ENCODE measurements at places on chromosomes 2 and 18.

GRCh38 chr2:144162652-144163051 lies 357.3 kb downstream of the ZEB2 start:
- DNase-seq = no peak

DNA sequence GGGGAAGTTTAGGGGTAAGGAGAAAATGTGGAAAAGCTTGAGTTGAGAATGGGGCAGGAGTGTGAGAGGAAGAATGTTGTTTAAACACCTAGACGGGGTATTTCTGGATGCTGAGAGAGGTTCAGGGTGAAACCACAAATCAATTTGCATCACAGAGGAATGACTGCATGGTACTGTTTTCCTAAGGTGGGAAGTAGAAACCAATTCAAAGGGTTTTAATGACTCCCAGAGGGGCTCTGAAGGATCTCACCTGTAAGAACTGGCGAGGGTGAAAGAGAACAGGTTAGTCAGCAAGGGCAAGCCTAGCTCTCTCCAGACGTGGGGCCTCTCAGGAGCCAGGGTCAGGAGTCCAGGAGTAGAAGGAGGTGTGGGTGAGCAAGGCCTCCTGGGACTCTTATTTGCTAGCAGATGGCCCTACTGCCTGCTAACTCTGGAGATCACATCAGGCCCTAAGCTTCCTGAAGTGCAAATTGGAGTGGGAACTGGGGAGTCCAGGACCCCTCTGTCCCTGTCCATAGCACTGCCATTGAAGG lies 133.0 kb upstream of the CELF4 start:
- no peak for DNase-seq

GRCh38 chr2:15273452-15273851 lies 287.7 kb downstream of the NBAS start:
- no peak for DNase-seq

DNA sequence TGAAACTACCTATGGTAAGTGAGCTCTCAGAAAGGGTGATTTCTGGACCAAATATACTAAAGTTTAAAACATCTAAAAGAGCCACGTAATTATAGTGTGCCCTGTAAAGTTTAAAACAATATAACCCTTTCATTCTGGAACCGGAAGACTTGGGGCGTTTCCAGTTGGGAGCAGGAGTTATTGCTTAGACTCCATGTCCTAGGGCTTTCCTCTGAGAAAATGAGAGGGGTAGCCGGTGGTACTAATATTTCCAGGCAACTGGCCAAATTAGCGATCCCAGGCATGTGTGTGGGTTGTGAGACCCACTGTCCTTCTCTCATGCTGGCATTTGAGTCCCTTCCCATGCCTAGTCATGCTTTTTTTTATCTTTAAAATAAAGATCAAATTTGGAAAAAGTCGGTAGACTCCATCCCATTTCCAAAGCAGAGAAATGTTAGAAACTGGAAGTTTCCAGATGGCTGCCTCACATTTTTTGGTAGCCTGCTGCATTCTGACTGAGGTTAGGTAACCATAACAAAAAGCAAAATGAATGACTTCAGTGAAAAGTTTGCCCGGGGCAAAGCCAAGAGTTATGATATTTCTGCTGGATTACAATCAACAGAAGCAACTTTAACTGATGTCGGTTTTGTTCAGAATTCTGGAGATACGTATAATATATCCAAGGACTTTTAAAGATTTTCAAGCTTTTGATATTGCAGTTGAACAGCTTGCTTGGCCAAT lies 227.4 kb downstream of the SS18 start:
- no peak for DNase-seq

DNA sequence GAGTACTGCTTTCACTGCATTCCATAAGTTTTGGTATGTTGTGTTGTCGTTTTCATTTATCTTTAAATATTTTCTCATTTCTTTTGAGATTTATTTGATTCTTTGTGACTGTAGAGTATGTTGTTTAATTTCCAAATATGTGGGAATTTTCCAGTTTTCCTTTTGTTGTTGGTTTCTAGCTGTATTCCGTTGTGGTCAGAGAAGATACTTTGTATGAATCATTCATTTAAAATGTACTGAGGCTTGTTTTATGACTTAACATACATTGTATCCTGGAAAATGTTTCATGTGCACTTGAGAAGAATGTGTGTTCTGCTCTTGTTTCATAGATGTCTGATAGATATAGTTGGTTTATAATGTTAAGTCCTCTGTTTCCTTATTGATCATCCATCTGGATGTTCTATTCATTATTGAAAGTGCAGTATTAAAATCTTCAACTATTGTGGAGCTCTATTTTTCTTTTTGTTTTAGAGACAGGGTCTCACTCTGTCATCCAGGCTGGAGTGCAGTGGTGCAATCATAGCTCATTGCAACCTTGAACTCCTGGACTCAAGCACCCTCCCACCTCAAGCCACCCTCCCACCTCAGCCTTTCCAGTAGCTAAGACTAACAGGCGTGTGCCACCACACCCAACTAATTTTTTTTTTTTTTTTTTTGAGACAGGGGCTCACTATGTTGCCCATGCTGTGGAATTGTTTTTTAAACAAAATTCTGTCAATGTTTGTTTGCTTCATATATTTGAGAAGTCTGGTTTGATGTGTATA lies 96.8 kb downstream of the TAF4B start:
- no peak for DNase-seq

GRCh38 chr2:240821429-240821778 lies 1.4 kb upstream of the KIF1A start:
- no peak for DNase-seq

- no peak for DNase-seq
Observed at GRCh38 chr2:47437287-47437686, 34.3 kb downstream of the MSH2 start.

DNA sequence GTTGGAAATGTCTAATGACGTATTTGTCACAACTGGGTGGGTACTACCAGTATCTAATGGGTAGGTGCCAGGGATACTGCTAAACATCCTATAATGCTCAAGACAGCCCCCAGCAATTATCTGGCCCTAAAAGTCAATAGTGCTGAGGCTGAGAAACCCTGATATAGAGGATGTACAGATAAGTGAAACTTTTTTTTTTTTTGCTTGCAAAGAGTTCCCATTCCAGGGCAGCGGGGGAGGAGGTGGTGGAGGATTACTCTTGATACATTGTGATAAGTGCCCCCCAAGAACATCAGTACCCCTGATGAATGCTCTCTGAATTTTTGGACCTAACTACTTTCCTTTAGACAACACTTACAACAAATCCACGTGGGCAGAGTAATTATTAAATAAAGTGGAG lies 329.7 kb upstream of the SPRED2 start:
- DNase-seq = no peak

- DNase-seq = no peak
Observed at GRCh38 chr18:4987452-4988405, 209.3 kb downstream of the AKAIN1 start.

GRCh38 chr2:6499691-6500090 lies 366.0 kb downstream of the CMPK2 start:
- DNase-seq = no peak

GRCh38 chr2:45986509-45986908 lies 310.7 kb upstream of the EPAS1 start:
- no peak for DNase-seq

- no peak for DNase-seq
Observed at GRCh38 chr2:9638532-9638931, 7.7 kb upstream of the YWHAQ start.

- no peak for DNase-seq
Observed at GRCh38 chr2:70062270-70062669, 25.0 kb upstream of the PCBP1 start.

- no peak for DNase-seq
Observed at GRCh38 chr2:70233926-70234325, 14.5 kb downstream of the TIA1 start.

- DNase-seq = no peak
Observed at GRCh38 chr18:26304511-26304910, 78.3 kb downstream of the TAF4B start.

DNA sequence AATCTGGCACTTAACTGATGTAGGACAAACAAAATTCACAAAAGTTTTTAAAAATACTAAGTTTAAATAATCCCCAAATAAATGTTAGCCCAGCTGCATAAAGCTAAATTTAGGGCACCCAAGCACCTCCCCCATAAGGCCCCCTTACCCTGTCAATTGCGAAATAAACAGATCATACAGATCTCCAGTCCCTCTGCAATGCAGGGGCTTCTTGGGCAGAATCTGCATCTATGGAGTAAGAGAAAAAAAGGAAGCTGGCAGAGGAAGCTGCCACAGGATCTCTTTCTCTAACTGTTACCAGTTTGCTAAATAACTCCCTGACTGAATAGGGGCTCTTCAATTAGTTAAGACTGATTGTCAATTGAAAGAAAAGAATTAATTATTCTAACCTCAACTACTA lies 117.7 kb downstream of the MEMO1 start:
- DNase-seq = no peak

DNA sequence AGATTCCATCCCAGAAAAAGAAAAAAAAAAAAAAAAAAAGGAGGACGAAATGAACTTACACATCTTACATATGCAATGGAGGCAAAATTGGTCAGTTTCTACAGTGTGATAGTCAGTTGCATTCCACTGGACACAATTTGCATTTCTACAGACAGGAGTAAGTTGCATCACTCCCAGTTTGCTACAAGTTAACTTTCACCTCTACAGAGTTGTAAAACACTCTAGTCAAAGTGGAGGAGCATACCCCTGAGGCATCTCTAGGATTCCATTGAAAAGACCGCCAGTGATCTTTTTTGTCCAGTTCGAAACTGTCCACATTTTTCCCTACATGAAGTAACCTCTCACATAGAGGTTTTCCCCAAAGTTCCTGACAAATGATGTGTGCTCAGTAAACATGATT lies 202.8 kb downstream of the VAPA start:
- DNase-seq = no peak

DNA sequence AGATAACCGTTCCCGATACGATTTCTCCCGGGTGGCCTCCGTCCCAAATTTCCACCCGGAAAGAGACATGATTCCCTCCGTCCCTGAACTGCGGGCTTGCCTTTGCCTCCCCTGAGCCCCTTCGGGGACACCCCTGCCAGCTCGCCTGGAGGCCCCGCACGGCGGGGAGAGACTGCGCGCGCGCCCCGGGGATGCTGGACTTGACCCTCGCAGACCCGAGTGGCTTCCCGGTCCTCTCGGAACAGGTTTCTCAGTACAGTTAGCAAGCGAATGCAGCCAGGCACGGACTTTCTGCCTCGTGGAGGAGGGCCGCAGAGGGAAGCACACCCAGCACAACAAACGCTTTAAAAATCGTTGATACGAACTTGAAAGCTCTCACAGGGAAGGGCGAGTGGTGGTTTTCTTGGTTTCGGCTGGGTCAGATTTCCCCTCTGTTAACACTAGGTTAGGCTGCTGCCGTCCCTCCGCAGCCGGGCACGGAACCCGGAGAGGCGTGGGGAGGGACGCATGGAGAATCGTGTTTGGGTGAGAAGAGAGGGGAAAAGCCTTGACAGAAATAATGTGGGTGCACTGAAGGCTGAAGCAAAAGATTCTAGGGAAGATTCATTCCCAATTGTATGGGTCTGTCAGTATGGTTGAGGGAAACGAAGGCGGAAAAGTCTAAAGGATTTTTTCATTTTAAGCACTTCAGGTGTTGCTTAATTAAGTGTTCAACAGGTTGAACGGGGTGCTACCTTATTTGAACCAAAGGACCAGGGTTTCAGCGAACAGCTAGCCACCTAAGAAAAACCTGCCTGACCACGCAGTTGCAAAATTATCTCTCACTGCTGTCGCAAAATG lies 916 bp downstream of the TNFRSF11A start:
- DNase-seq = no peak

DNA sequence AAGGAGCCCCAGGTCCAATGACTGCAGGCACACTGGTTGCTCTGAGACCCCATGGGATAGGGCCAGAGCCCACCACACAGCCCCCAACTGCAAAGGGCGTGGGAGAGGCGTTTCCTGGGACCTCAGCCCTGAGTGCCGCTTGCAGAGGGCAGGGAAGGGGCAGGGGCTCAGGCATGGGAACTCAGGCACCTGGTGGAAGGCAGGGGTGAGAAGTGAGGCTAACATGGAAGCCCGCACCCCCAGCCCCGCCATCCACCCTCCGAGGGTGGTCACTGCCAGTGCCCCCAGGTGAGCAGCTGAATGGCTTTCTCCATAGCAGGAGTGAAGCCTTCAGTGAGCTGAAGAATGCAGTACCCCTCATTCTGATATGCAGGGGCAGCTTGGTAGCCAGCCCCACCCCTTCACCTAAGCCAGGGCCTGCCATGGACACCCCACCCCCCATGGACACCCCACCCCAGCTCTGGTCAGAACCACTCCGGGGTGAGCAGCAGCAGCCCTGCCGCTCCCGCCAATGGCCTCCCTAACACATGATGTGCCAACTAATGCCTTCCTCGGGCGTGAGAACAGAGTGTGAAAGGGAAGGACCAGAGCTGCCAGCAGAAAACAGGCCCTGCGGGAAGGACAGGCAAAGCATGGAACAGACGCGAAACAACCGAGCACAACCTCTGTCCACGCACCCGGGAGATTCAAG lies 6.6 kb downstream of the KIF1A start:
- no peak for DNase-seq

DNA sequence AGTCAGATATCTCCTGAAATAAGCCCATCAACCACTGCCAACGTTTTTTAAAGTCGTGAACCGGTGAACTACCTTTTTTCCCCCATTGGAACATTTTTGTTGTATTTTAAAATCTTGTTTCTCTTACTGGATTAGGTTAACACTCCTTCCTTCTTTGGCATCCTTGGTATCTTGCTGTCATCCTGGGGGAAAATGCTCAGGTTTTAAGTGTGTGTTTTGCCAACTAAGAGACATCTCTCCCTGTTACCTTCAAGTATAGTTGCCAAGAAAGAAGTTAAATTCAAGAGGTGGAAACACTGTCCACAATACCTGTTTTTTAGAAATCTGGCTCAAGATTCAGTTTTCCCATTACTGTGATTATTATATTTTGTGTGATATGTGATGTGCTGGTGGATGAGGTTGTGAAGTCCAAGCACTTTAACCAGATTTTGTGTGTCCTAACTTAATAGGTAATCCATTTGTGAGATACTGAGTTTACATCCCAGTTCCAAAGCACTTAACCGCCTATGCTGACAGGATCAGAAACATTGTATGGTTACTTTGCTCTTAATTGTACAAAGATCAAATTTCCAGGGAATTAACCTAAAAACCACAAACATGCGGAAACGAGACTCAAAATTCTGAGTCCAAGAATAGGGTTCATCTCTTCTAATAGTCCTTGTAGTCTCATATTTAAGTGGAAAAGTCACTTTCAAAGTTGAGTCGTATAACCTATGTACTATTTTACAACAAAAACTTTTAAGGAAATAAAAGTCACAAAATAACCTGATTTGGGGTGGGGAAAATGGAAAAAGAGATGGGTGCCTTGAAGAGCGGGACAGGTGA lies 1.3 kb upstream of the SP3 start:
- DNase-seq = no peak

GRCh38 chr2:117770730-117771129 lies 43.8 kb upstream of the DDX18 start:
- no peak for DNase-seq

GRCh38 chr2:188494906-188495305 lies 203.2 kb downstream of the GULP1 start:
- DNase-seq = no peak

DNA sequence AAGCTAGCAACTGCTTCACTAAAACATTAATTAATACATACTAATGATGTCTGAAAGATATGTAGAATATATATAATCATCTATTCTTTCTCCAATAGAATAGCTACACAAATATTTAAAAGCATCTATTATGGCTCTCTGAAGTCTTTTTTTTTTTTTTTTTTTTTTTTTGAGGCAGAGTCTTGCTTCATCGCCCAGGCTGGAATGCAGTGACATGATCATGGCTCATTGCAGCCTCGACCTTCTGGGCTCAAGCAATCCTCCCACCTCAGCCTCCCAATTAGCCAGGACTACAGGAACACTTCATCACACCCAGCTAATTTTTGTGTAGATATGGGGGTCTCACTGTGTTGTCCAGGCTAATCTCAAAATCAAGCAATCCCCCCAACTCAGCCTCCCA lies 120.4 kb upstream of the KYNU start:
- no peak for DNase-seq
